HS-5 (cell line): ENCODE measurements at places on chromosomes 1 and 21.

DNA sequence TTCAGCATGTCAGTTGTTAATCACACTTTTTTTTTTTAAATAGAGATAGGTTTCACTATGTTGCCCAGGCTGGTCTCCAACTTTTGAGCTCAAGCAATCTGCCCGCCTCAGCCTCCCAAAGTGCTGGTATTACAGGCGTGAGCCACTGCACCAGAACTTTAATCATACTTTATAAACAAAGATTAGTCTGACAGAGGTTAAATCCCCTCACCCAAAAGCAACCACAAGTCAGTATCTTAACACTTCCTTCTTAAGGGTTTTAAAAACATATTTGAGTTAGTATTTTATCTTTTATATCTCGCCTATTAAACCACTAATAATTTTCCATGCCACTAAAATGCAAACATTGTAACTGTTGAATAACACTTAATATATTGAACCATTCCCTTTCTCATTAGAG, 70.2 kb downstream of the COP1 start:
- DNase-seq = no peak

DNA sequence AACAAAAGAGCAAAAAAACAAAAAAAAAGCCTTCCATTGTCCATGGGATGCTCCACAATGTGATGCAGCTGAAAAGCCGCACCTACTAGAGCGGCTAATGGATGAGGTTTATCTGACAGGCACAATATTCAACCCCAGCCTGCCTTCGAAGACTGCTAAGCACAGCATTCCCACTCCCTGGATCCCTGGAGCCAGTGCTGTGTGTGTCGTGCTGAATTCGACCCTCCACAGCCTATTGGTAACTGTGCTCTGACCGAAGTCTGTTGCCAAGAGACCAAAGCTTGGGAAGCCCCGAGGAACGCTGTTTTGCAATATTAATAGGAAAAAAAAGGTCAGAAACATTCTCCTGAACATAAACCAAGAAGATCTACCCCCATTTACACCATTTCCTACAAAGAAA, 57.2 kb upstream of the PUM1 start:
- no peak for DNase-seq

- no peak for DNase-seq
These were observed 514 bp downstream of the S1PR1 start for GRCh38 chr1:101237229-101237837.

GRCh38 chr1:181033128-181033798, 520 bp upstream of the MR1 start:
- DNase-seq = no peak

DNA sequence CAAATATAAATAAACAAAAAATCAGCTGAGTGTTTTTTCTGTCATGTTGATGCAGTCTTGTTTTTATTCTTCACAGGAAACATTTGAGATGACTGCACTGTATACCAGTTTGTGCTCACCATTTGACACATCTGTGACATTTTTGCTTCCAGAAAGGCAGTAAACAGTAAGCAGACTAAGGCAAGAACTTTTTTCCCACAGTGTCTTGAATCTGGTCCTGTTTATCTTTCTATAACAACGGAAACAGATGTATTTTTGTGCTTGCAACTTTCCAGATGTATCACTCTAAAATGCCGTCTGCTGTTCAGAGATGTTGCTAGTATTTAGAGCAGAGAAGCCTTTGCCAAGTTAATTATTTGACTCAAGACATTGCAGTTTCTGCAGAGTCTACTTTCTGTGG, 105.5 kb downstream of the ZC3H11B start:
- DNase-seq = no peak

- DNase-seq = no peak
These were observed 101.3 kb downstream of the IER5 start for GRCh38 chr1:181189691-181190363.

DNA sequence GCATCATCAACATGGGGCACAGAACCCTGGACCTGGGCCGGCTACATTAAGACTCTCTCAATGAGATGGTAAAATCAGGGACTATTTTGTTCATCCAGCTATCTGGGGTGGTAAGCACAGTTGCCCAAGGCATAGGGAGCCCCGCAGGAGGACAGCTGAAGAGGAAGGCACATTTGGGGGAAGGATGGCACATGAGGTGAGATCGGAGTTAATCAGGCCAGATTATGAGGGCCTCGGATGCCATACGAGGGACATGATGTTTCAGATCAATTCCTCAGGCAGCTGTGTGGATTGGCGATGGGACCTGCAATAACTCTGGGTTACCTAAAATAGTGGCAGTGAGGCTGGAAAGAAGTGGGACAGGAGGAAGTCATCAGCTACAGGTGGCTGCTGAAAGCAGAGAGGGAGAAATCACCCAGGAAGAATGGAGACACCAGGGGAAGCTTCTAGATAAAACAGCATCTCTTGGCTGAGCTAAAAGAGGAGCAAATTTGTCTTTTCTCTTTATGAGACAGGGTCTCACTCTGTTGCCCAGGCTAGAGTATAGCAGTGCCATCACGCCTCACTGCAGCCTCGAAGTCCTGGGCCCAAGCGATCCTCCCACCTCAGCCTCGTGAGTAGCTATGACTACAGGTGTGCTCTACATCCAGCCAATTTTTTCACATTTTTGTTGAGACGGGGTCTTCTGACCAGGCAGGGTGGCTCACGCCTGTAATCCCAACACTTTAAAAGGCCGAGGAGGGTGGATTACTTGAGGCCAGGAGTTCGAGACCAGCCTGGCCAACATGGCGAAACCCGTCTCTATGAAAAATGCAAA, 21.1 kb downstream of the TOMM20 start:
- DNase-seq = no peak

- DNase-seq = no peak
These were observed 4.0 kb upstream of the SAMSN1 start for GRCh38 chr21:14550135-14550534.

DNA sequence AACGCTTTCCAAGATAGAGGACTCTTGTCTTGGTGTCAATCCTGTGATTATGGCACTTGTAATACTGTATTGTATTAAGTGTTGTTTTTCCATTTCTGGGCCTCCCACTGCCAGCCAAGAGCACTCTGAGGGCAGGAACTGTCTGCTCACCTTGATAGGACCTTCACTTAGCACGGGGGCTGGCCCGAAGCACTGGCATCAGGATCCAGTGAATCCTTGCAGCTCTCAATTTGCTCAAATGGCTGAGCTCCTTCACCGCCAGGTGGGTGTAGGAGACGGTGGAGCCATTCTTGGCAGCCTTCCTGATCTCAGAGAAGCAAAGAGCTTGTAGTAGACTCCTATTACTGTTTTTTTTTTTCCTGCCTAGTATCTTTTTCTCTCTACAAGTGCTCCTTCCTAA, 17.7 kb downstream of the MECR start:
- DNase-seq = no peak
